ENCODE measurements at places on chromosomes 3 and 15.

GRCh38 chr3:133295199-133295901 lies 104.5 kb upstream of the BFSP2 start:
- no peak for DNase-seq

DNA sequence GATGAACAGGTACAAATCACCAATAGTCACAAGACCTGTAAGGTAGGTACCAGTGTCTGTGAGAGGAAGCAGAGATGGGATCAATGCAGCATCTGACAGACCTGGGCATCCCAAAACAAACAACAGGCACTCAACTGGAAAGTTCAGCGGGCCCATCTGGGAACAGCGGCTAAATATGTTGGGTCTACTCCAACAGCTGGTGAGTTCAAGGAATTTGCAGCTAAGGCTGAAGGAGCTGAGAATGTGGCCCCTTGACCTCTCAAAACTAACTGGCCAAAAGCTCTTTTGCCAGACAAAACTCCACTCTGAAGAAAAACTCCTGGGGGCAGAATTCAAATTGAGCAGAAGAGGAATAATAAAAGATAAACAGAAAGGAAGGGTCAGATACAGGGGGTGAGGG lies 24.4 kb downstream of the AVEN start:
- DNase-seq, result no peak

DNA sequence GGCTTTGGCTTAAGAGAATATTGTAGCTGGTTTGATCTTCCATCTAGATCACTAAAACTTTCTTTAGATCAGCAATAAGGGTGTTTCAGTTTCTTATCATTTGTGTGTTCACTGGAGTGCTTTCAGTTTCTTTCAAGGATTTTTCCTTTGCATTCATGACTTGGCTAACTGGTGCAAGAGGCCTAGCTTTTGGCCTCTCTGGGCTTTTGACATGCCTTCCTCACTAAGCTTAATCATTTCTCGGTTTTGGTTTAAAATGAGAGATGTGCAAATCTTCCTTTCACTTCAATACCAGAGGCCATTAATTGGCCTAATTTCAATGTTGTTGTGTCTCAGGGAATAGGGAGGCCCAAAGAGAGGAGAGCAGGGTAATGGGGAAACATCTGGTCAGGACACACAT lies 30.3 kb upstream of the CCNB2 start:
- DNase-seq, result no peak

DNA sequence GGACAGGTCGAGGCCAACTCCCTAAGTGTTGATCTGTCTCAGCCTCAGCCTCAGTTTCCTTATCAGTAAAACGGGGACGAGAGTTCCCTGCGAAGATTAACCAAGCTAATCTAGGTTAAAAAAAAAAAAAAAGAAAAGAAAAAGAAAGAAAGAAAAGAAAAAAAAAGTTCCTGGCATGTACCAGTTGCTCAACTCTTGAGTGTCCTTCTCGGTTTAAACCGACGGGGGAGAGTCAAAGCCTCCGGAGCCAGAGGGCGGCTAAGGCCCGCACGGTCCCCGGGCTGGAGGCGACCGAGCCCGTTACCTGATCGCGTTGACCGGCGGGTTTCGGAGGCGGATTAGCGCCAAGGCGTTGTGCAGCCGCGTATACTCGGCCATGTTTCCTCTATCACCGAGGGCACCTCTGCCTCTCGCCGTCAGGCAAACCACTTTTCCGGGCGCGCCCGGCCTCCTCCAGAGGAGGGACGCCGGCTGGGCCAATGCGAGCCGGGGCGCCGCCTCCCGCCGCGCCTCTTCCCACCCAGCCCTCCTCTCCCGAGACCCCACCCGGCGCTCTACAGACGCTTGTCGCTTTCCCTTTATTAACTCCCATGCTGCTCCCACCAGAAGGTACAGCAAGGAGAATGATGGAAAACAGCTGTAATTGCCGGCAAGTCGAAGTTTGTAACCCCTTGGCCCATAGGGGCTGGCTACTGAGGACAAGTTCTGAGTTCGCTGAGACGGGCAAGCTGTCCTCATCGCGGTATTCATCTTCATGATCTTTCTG lies at the start of gene EHHADH:
Gene EHHADH (minus strand): TSS at position 405 of the 766 bp plus-strand sequence. CDS start 27 bp downstream, at position 378.
- peak; percentile 61 for DNase-seq

DNA sequence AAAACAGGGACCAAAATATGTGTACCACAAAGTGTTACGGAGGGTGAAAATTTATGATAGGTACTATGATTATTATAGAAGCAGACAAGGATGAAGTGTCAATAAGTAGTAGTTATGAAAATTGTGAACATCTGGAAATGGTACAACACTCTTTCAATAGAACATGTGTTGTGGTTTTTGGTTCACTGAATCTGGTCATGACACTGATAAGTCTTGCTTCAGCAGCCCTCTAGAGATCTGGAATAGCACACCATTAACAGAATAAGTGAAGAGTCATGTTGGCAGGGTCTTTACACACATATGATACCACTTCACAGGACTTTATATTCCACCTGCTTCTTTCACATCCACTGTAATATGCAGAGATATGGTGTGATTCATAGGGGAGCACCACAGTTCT lies 985.2 kb upstream of the SEMA6D start:
- no peak for DNase-seq

DNA sequence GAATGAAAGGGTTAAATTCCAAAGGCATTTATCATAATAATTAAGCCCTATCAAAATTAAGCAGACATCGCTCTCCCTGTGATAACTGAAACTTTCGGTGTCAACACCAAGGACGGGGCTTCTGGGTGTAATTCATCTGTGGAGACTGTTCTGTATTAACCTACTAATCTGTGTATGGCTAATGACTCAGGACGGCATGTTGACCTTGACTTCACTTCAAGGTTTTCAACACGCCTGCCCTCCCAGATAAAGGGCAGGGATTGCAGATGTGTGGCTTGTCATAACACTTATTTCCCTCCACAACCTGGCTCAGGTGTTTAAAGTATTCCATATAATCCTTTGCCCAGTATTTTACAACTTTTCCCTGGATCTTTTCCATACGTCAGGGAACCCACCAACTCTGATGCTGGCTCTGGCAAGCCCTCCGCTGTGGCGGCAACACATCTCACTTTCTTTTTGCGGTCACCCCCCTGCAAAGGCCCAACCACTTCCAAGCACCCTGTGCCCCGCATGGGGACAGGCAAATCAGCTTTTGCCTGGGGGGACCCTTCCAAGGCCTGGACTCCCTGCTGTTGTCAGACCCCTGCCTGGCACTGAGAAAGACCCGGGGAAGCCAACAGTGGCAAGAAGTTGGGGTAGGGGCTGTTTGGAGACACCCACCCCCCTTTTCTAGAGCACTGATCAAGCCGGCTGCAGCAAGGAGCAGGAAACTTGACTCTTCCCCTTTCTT lies 93.2 kb upstream of the MEF2A start:
- no peak for DNase-seq

GRCh38 chr15:97479957-97480356 lies 480.5 kb upstream of the ARRDC4 start:
- DNase-seq, result no peak

GRCh38 chr3:124360563-124360962 lies 368.6 kb upstream of the ROPN1 start:
- DNase-seq, result no peak

- DNase-seq, result peak; percentile 91
Observed at GRCh38 chr3:49133226-49133951, 539 bp upstream of the LAMB2 start.

GRCh38 chr3:172591876-172592771 lies 68.9 kb upstream of the TNFSF10 start:
- no peak for DNase-seq

DNA sequence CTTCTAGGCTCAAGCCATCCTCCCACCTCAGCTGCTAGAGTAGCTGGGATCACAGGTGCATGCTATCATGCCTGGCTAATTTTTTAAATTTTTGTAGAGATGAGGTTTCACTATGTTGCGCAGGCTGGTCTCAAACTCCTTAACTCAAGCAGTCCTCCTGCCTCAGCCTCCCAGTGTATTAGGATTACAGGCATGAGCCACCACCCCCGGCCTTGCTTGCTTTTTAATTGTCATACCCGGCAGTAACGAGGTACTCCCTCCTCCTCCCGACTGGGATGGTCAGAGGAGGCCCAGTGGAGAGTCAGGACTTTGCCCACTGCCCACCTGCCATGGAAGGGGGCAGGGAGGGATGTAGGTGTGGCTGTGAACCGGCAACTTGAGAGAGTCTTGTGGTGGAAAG lies 4.5 kb downstream of the NOX5 start:
- no peak for DNase-seq

DNA sequence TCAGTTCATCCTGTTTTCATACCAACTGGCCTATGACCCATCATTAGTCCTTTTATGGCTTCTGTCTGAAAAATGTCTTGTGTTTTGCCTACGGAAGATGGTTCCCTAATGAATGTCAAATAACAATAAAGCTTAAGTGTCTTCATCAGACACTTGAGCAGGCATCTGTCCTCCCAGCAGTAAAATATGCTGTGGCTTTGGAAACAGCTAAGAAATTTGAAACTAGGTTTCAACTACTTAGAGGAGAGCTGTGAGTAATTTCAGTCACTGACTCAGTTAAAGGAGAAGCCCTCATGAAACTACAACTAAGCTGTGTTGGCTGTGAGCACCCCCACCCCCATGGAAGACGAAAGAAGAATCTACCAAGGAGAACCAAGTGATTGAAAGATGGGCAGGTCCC lies 409.4 kb upstream of the PPP2R3A start:
- no peak for DNase-seq

GRCh38 chr3:99551520-99551919 lies 86.9 kb upstream of the COL8A1 start:
- peak; percentile 4 for DNase-seq

DNA sequence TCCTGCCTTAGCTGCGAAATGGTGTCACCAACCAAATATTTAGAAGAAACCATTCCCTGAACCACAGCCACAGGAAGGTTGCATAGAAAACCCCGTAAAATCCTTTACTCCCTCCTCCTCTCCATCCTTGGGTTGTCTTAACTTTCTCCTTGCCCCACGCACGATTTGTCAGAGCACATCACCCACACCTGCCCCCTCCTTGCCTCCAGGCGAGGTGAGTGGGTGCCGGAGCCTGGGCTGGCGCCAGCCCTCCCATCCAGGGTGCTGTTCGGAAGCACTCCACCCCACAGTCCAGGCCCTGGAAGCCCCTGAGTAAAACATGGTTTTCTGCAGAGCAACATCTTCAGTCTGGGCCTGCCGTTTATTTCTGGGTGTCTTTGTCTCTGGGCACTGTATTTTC lies 3.7 kb downstream of the GHRL start:
- no peak for DNase-seq

GRCh38 chr3:44400771-44401170 lies 62.2 kb downstream of the TCAIM start:
- DNase-seq, result no peak

DNA sequence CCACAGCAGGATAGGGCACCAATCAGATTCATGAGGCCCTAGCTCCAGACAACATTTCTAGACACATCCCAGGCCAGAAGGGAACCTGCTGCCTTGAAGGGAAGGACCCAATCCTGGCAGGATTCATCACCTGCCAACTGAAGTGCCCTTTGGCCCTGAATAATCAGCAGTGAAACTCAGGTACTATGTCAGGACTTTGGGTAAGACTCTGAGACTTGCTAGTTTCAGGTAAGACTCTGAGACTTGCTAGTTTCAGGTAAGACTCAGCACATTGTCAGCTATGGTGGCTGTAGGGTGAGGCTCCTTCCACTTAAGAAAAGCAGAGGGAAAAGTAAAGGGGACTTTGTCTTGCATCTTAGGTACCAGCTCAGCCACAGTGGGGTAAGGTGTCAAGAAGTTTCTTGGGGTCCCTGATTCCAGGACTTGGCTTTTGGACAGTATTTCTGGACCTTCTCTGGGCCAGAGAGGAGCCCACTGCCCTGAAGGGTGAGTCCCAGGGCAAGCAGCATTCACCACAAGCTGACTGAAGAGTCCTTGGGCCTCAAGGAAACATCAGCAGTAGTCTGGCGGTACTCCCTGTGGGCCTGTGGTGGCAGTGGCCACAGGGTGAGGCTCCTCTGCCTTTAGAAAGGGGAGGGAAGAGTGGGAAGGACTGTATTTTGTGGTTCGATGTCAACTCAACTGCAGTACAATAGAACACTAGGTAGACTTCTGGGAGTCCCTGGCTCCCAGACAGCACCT lies 13.7 kb upstream of the COL8A1 start:
- no peak for DNase-seq

DNA sequence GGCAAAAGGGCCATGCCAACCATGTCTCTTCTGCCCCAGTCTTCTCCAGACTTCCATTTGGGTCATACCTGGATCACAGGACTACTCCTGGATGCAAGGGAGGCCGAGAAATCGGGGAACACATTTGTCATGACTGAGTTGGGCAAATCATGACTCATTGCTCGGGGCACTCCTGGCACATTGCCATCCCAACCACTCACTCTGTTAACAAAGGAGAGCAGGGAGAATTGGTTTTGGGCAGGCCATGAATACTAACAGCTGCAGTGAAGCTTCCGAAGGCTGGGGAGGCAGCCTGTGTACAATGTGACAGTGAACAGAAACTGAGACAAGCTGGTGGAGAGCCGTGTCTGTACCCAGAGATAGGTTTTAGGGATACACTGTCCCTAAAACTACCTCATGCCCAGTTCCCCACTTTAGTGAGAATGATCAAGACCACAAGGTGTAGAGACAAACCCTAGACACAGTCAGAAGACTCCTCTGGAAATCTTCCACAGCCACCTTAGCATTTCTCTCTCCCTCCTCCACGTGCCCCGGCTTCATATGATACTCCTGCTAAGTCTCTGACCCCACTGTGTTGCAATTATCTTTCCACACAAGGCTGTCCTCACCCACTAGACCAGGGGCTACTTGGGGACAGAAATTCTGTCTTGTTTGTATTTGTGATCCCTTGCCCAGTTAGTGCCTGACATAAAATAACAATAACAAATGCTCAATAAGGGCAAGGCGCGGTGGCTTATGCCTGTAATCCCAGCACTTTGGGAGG lies 10.5 kb upstream of the BUB1B start:
- DNase-seq, result no peak

GRCh38 chr15:67771189-67771800 lies 54.0 kb upstream of the SKOR1 start:
- no peak for DNase-seq

DNA sequence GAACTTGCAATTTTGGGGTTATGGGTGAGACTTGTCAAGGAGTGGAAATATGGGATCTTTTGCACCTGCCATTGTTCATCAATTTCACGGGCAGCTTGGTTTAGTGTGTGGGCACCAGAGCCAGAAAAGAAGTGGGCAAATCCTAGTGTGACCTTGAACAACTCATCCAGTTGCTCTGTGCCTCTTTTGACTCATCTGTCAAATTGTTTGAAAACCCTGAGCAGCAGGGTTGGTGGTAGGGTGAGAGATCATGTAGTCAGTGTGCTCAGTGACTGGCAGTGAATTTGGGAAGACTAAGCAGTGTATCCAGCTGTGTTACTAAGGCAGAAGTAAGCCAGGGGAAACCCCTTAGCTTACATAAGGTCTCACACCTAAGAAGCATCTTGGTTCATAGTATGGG lies 293.0 kb upstream of the TRIM42 start:
- DNase-seq, result no peak

DNA sequence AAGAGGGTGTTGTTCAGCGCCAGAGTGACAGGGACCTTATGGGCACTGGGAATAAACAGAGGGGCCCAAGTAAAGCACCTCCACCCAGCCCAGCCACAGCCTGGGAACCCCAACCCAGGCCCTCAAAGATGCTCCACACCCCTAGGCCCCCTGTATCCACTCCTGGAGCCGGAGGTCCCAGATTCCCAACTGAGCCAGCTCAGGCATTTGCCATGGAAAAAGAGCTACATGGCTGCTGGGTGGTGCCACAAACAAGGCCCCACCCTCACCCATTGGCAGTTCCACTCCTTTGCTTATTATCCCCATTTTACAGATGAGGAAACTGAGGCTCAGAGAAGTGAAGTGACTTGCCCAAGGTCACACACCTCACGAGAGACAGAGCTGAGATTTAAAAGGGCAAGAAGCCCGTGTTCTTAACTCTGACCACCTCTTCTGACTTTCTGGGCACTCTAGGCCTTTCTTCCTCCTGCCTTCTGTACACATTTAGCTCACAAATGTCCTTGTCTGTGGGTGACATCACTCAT lies 16.9 kb downstream of the ANPEP start:
- no peak for DNase-seq

All from A549 (cell line).